ENCODE measurements at places on chromosomes 2 and 18.
A peak's percentile ranks its signal among the peaks of the same experiment; 100 is the strongest.

GRCh38 chr2:209864716-209865295 lies 93.2 kb downstream of the UNC80 start:
- H3K27me3 ChIP-seq, result no peaks in the 10 kb centered on the region
- no peak for DNase-seq
- H3K36me3 ChIP-seq, result no peaks in the 10 kb centered on the region
- no peak overlapping the region for H3K4me3 ChIP-seq

DNA sequence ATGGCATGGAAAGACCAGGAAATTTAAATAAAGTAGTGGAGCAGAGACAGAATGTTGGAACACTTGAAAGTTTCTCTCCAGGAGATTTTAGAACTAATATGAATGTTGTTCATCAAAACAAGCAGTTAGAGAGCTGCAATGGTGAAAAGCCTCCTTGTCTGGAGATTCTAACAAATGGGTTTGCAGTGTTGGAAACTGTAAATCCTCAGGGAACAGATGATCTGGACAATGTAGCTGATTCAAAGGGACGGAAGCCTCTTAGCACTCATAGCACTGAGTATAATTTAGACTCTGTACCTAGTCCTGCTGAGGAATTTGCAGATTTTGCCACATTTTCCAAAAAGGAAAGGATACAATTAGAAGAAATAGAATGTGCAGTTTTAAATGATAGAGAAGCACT lies 27.7 kb downstream of the AFTPH start:
- peak overlapping the region; percentile 31 for H3K27ac ChIP-seq
- H3K27me3 ChIP-seq, result no peaks in the 10 kb centered on the region
- no peak overlapping the region for H3K4me3 ChIP-seq
- H3K4me1 ChIP-seq, result peaks cover 15% of the 10 kb centered on the region
- peaks cover 30% of the 10 kb centered on the region for H3K36me3 ChIP-seq
- DNase-seq, result no peak

GRCh38 chr18:38330573-38330972 lies 765.0 kb upstream of the CELF4 start:
- DNase-seq, result no peak
- no peaks in the 10 kb centered on the region for H3K36me3 ChIP-seq
- no peaks in the 10 kb centered on the region for H3K27me3 ChIP-seq
- no peak overlapping the region for H3K27ac ChIP-seq

GRCh38 chr2:20491739-20492531 lies 45.1 kb downstream of the RHOB start:
- H3K4me1 ChIP-seq, result peaks cover 5% of the 10 kb centered on the region
- H3K36me3 ChIP-seq, result no peaks in the 10 kb centered on the region
- no peak for DNase-seq
- H3K4me3 ChIP-seq, result no peak overlapping the region
- peaks cover 2% of the 10 kb centered on the region for H3K27me3 ChIP-seq

- no peak overlapping the region for H3K27ac ChIP-seq
- H3K4me1 ChIP-seq, result no peaks in the 10 kb centered on the region
- H3K36me3 ChIP-seq, result no peaks in the 10 kb centered on the region
- DNase-seq, result no peak
Observed at GRCh38 chr2:148533685-148534084, 110.9 kb upstream of the EPC2 start.

- no peak overlapping the region for H3K27ac ChIP-seq
- no peaks in the 10 kb centered on the region for H3K27me3 ChIP-seq
- no peak overlapping the region for H3K4me3 ChIP-seq
- H3K36me3 ChIP-seq, result no peaks in the 10 kb centered on the region
Observed at GRCh38 chr2:188902901-188903491, 71.2 kb upstream of the COL3A1 start.

DNA sequence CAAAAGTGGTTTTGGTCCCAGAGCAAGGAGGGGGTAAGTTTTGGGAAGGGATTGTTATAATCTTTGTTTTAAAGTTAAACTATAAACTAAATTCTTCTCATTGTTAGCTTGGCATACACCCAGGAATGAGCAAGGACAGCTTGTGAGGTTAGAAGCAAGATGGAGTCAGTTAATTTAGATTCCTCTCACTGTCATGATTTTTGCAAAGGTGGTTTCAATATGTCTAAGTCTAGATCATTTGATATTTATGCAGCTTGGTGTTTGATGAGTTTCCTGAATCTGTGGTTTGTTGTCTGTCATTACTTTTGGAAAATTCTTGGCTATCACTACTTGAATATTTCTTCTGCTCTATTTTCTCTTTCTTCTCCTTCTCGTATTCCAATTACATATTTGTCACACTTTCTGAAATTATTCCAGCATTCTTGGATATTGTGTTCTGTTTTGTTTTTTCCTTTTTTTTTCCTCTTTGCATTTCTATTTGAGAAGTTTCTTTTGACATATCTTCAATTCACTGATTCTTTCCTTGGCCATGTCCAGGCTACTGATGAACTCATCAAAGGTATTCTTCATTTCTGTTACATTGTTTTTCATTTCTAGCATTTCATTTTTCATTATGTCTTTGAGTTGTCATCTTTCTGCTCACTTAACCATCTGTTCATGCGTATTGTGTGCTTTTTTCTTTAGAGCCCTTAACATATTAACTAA lies 5.1 kb downstream of the SP140 start:
- peak overlapping the region; percentile 88 for H3K27ac ChIP-seq
- H3K4me3 ChIP-seq, result peak overlapping the region; percentile 87
- no peak for DNase-seq
- peaks cover 73% of the 10 kb centered on the region for H3K4me1 ChIP-seq
- no peaks in the 10 kb centered on the region for H3K27me3 ChIP-seq
- H3K36me3 ChIP-seq, result peaks cover 64% of the 10 kb centered on the region

- H3K27ac ChIP-seq, result no peak overlapping the region
- H3K4me1 ChIP-seq, result peaks cover 7% of the 10 kb centered on the region
- no peaks in the 10 kb centered on the region for H3K36me3 ChIP-seq
- DNase-seq, result no peak
- H3K27me3 ChIP-seq, result no peaks in the 10 kb centered on the region
Observed at GRCh38 chr2:221492636-221493035, 79.5 kb downstream of the EPHA4 start.

- no peak for DNase-seq
- H3K27me3 ChIP-seq, result no peaks in the 10 kb centered on the region
- H3K4me1 ChIP-seq, result peaks cover 5% of the 10 kb centered on the region
- no peak overlapping the region for H3K4me3 ChIP-seq
- no peaks in the 10 kb centered on the region for H3K36me3 ChIP-seq
Observed at GRCh38 chr2:160646684-160647444, 153.3 kb upstream of the RBMS1 start.

DNA sequence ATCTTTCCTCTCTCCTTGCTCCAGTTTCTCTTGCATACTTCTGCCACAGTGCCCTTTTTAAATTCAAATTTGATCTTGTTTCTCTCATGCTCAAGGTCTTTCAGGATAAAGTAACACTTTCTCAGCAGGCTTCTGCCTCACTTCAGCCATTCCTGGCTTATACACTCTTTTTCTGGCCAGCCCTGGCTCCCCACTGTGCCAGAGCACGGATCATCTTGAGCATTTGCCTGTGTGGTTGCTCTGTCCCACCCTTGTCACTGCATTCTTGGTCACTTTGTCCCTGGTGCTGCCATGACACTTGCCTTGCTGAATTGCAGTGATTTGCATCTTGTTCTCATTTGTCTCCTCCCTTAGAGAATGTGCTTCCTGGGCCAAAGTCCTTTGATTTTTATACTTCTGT lies 634.3 kb downstream of the TMEM182 start:
- no peak overlapping the region for H3K27ac ChIP-seq
- H3K27me3 ChIP-seq, result no peaks in the 10 kb centered on the region
- no peak overlapping the region for H3K4me3 ChIP-seq
- DNase-seq, result no peak

DNA sequence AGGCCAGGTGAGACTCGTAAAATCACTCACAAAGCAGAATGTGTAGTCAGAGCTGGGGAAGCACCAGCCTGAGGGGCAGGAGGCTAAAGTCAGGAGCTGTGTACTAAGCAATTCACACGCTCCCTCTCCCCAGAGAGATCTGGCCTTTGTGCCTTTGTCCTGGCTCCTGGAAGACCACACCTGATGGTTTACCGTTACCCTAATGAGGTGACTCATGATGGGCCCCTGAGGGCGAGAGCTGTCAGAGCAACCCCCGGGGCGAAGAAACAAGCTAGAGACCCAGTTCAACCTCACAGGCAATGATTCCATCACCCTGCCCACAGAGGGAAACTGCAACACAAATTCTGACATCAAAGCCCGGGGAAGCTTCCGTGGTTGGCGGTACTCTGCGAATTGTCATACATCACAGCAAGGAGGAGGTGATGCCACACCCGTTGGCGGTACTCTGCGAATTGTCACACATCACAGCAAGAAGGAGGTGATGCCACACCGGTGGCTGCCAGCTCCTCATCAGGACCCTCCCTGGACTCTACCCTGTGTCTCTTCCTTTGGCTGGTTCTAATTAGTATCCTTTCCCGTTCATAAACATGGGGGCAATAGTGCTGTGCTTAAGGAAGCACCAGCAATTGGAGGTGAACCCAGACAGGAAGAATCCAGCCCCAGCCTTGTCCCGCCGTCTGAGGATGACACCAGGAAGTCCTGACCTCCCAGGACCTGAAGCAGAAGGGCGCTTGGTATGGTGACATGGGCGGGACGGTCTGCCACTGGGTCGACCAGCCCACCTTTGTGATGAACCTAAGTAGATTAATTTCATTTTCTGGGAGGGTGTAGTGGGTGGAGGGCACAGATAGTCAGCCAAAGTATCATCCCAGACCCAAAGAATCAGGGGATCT lies 30.5 kb downstream of the B3GNT7 start:
- no peak overlapping the region for H3K4me3 ChIP-seq
- no peaks in the 10 kb centered on the region for H3K4me1 ChIP-seq
- H3K27ac ChIP-seq, result no peak overlapping the region

DNA sequence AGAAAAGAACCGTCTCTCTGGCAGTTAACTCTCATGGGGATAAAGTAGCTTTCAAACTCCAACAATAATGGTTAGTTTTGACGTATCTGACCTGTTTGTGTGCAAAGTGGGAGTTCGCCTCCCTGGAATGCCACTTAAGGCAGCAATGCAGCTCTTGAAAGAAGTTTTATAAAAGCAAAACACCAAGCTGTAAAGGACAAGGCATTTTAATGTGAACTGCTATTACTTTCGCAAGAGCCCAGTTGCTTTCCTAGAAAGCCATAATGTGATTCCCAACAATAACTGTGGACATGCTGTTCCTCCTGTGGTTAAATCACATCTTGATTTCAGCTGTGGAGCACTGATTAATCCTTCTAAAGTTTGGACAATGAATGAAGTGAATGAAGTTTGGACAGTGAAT lies 303.7 kb downstream of the PTPRM start:
- no peaks in the 10 kb centered on the region for H3K4me1 ChIP-seq
- H3K27ac ChIP-seq, result no peak overlapping the region
- no peak overlapping the region for H3K4me3 ChIP-seq
- DNase-seq, result no peak

- no peak for DNase-seq
- H3K27me3 ChIP-seq, result peaks cover 15% of the 10 kb centered on the region
- no peak overlapping the region for H3K4me3 ChIP-seq
- H3K36me3 ChIP-seq, result no peaks in the 10 kb centered on the region
- H3K4me1 ChIP-seq, result no peaks in the 10 kb centered on the region
Observed at GRCh38 chr2:9231291-9232165, 24.9 kb downstream of the ASAP2 start.

DNA sequence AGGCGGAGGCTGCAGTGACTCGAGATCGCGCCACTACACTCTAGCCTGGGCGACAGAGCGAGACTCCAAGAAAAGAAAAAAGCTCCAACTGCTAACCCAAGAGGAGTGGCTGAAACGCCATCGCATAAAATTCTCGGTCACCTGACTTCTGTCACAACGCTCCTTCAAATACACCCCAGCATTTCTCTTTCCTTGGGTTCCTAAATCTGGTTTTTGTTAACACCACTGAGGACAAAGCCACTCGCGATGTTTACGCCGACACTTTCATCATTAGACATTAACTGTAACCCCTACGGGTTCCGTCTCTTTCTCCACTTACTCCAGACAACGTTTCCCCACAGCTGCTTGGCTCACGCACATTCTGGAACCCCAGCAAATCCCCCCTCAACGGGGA lies 679 bp downstream of the CLK1 start:
- H3K27me3 ChIP-seq, result no peaks in the 10 kb centered on the region
- DNase-seq, result no peak

Measured in stimulated activated naive B cell treated with anti-CD40 and anti-IgM and Interleukin-4, amounts not matched to agents 10 μg/mL and 1 μg/mL and 100 μg/mL, for 72 hours (primary cell).